IPS DF 6.9 (cell line): ENCODE measurements at places on chromosomes 11 and 22.

GRCh38 chr11:115939731-115940421, 435.7 kb upstream of the CADM1 start:
- no peak for DNase-seq

- peak; percentile 9 for DNase-seq
Observed at GRCh38 chr11:122138744-122139594, 23.0 kb upstream of the BLID start.

- DNase-seq = no peak
Observed at GRCh38 chr22:30861688-30862552, 106.7 kb downstream of the MORC2 start.

GRCh38 chr11:123478352-123478987, 48.4 kb downstream of the GRAMD1B start:
- peak; percentile 60 for DNase-seq

DNA sequence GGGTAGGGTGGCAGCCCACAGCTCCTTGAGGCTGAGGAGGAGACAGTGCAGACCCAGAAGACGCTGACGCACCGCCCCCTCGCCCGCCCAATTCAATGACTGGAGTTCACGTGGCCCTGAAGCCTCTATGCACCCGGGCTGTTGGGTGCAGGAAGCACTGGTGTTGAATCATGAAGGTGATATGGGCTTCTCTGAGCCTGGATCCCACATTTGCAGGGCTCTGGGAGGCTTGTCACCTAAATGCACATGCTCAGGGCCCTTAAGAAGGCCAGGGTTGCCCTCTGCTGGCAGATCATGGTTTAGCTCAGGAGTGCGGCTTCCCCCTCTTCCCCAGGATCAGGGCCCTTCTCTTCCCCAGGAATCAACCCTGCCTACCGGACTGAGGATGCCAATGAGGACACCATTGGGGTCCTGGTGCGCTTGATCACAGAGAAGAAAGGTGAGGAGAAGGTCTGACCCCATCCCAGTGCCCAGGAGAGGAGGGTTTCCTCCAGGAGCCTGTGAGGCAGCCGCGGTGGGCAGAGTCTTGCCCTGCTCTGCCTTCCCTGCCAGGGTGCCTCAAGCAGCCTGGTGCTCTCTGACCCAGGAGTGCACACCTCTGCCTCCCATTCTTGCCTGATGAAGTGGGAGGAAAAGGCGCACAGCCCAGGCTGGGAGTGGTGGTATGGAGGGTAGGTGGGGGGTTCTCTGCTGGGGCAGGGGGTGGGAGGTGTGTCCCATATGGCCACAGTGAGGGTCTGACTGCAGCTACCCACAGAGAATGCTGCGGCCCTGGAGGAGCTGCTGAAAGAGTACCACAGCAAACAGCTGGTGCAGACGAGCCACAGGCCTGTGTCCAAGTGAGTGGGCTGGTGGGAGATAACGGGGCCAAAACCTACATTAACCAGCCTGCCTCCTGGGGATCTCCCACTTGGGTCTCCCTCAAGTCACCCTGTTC, 17.5 kb downstream of the RELT start:
- peak; percentile 64 for DNase-seq

- peak; percentile 68 for DNase-seq
Observed at GRCh38 chr11:61254403-61255025, 13.5 kb downstream of the PGA5 start.

DNA sequence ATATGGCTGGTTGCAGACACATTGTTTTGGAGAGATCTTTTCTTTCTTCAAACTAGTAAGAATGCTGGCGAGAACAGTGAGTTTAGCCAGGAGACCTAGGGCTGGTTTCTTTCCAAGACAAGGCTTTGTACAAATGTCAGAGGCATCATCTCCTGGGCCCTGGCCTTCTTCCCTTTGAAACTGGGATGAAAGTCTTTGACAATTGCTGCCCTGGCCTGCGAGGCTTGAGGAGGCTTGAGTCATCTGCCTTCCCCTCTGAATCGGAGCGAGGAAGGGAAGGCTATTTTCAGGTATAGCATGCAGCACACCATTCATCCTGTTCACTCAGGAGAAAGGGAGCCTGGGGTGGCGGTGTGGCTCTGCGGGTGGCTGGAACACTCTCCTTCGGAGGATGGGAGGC, 21.5 kb upstream of the PARVG start:
- no peak for DNase-seq

DNA sequence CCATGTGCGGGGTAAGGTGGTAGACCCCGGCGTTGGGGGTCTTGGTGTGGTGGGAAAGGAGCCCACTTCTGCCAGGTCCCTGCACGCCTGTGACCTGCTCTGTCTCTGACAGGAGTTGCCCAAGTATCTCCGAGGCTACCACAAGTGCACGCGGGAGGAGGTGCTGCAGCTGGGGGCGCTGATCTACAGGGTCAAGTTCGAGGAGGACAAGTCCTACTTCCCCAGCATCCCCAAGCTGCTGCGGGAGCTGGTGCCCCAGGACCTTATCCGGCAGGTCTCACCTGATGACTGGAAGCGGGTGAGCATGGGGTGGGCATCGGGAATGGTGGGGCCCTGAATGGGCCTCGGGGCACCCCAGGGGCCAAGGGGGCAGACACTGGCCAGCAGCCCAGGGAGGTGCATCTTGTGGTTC, 83.0 kb downstream of the MYO7A start:
- no peak for DNase-seq
